ENCODE measurements at places on chromosomes 6 and 20.
A peak's percentile ranks its signal among the peaks of the same experiment; 100 is the strongest.

DNA sequence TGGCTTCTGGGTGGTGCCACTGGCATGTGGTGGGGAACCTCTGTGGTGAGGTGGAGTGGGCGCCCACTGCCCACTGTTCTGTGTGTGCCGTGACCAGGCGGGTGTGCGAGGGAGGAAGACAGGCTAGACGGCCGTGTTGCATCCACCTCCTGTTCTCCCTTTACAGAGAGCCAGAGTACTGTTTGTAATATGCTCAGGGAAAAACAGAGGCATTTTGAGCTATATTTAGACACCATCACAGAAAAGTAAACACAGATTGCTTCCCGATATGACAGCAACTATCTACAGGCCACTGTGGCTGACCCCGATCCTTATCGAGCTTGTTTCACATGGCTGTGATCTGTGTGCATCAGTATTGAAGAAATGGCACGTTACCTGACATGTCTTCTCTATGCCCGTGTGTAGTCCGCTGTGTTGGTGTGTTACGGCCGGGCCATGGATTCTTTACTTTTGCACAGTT is 45.6 kb downstream of the ARID1B start:
- no peak for DNase-seq

GRCh38 chr6:81865712-81866111 is 113.2 kb upstream of the TENT5A start:
- peak; percentile 88 for DNase-seq

DNA sequence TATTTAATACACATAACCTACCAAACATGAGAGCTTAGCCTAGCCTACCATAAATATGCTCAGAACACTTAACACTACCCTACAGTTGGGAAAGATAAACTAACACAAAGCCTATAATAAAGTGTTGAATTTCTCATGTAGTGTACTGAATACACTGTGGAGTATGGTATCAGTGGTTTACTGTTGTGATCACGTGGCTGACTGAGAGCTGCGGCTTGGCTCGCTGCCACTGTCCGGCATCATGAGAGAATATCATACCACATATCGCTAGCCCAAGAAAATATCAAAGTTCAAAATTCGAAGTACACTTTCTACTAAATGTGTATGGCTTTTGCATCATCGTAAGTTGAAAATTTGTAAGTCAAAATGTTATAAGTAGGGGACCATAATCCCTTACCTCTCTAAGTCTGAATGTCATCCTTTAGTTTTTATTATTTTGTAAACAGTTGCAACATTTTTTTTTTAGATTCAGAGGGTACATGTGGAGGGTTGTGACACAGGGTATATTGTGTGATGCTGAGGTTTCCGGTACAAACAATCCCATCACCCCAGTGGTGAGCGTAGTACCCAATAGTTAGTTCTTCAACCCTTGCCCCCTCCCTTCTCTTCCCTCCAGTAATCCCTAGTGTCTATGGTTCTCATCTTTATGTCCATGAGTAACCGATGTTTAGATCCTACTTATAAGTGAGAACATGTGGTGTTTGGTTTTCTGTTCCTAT is 14.6 kb upstream of the TAAR1 start:
- no peak for DNase-seq

DNA sequence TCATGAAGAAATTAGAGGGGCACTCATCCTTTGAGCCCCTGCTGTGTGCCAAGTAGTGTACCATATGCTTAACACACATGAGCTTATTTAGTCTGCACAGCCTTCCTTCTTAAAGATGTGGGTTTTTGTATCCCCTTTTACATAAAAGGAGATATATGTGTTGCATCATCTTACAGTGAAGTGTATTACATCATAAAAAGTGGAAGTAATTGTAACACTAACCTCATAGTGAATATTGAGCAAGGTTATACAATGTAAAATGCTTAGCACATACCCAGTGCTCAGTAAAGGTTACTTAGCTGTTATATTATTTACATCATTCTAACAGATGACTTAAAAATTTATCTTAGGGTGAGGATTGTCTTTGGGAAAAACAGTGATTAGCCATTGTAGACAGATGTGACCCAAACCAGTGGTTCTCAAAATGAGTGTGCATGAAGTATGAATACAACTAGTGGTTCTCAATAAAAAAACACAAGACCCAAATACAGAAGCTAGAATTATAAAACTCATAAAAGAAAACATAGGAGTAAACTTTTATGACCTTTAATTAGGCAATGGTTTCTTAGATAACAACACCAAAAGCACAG is 3.8 kb upstream of the PIGU start:
- no peak for DNase-seq

- DNase-seq = no peak
Observed at GRCh38 chr6:138231381-138231886, 13.1 kb upstream of the PBOV1 start.

DNA sequence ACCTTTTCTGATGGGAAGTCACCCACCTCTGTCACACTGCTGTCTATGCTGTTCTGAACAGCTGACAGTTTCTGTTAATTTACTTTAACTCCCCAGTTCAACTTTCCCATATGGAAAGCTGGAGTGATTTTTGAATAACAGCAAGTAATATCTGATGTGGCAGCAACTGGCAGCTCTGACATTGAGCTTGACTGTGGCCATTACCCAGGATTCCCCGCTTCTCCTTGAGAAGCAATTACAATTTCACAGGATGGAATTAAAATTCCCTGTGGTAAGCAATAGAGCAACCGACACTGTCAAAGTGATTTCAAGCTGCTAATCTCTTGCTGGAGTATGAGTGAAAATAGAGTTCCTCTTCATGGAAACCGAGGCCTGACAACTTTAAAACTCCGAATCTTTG is 348.1 kb upstream of the SOX4 start:
- no peak for DNase-seq

DNA sequence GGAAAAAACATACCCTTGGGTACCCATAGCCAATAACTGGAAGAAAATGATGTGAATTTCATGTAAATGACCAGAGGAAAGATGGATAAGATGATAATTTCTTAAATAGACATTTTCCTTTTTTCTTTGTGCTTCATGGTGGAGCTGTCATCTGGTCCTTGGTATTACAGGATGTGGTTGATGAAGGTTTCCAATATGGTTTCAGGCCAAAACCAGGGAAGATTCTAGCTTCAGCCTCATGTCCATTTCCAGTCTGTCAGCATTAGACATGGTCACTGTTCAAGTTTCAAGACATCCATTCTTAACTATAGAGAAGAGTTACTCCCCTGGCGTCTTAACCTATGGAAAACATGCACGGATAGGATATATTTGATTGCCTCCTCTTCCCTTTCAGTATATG is 63.6 kb downstream of the SSR1 start:
- no peak for DNase-seq

DNA sequence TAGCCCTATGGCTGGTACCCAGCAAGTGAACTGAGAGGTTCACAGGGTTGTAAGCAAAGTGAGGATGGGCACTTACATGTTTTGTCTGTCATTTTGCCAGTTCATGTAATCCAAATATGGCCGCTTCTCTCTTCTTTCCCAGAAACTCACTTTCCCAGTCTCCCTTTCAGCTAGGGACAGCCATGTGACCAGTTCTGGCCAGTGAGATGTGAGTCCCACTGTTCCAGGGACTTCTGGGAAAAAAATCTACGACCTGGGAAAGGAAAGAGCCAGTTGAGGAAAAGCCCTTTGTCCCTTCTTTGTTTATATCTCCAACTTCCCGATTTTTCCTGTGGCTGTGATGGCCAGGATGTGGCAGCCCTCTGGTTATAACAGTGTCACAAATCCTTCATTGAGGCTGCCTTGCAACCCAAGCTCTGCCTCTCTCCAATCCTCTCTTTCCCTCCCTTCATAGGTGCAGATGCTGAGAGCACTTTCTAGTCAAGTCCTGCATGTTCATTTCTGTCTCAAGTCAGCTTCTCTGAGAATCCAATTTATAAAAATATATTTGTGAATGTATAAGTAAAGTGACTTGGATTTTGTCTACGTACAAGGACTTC is 148.6 kb upstream of the ZFP64 start:
- no peak for DNase-seq

DNA sequence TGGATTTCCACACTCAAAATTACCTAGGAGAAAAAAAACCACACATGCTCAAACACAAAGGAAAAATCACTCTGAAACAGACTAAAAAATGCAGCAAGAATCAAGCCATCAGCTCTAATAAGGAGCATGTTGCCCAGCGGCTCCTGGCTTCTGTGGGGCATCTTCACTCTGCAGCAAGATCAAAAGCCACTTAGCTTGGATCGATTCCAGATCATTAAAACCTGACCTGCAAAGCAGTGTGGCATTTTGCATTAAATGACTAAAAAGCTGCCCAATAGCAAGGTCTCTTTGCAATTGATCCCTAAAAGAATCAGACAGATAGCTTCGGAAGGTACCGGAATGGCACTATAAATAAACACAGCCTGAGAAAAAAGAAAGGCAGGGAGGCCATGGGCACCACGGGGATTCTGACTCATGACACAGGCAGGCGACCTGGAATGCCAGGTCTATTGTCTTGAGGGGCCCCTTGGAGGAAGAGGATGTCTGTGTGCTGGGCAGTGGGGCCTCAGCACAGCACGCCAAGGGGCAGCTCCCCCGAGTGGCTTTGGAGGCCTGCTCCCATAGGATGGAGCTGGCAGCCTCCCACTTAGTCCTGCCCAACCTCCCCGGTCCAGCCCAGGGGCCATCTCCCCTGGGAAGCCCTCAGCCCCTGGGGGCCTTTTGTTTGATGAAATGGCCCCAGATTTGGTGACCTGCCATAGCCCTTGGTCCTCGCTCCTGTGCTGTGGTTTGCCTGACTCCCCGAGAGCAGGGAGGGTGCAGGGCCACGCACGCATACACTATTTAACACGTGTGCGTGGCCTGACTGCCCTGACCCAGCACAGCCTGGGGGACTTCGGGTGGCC is 7.6 kb downstream of the LEMD2 start:
- DNase-seq = peak; percentile 77

GRCh38 chr6:75329703-75330102 is 45.1 kb upstream of the TMEM30A start:
- DNase-seq = no peak

GRCh38 chr20:24017458-24017755 is 28.8 kb upstream of the GGTLC1 start:
- DNase-seq = peak; percentile 11

DNA sequence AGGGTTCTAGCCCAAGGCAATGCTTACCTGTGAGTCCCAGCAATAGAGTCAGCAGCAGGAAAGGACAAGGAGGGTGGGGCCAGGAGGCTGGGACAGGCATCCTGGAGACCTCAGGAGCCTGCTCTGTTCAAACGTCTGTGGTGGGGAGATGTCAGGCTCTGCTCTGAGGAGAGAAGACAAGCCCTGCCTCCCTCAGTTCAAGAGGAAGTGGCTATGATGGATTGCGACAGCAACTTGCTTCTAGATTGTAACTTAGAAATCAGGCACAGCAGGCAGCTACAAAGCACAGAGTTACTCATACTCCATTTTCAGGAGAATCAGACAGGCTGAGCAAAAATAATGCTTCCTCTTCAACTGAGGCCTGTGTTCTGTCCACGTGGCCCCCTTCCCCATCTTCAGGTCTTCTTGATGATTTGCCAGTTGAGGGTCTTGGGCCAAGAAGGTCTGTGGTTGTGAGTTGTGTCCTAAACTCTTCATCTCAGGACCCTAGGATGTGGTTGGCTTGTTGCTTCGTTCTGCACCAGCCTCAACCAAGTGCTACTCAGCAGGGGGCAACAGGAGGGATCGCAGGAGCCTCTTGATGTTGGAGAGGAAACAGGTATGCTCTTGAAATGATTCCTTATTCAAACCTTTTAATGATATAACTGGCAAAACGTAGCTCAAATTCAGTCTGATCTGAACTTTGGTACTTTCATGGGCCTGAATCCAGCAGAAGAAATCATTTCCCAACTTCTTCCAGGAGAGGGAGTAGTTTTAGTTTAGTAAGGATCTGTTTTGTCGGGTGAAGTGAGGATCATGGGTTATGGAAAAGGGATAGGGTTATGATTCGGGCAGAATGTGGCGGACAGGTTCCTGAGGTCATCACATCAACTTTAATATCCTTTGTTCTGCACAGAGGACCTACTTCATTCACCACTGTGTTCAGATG is 31.0 kb downstream of the SIRPB1 start:
- DNase-seq = no peak

DNA sequence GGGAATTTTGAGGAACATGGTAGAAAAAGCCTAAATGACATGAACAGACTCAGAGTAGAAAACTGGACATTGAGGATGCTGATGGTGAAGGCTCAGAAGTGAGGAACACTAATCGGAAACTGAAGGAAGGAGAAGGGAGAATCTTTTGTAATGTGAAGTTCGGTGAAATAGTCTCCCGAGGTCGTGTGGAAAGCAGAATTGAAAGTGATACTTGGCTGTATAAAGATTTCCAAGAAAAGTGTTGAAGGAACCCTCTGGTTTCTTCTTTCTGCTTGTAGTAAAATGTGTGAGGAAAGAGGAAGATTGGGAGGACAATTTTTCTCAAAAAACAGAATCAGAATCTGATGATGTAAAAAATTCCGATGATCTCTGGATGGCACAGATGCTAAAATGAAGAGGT is 115.4 kb downstream of the LAMP5 start:
- DNase-seq = no peak

DNA sequence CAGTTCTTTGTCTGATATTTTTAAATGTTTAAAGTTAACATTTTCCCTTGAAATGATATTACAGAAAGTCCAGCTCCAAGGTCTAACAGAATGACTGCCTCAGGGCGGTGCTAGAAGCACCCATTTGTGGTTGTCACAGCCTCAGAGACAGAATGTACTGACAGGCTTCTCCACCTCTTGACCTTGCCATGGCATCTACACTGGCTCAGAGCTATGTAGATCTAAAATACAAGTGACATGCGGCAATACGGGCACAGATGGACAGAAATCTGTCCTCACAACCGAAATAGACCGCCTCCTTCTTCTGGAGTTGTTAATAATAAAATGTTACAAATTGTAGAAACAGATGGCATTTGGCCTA is 167.2 kb upstream of the THEMIS start:
- DNase-seq = no peak

GRCh38 chr20:50593005-50593335 is 82.8 kb downstream of the PTPN1 start:
- no peak for DNase-seq

- DNase-seq = no peak
Observed at GRCh38 chr6:167077241-167077932, 45.5 kb upstream of the CCR6 start.

DNA sequence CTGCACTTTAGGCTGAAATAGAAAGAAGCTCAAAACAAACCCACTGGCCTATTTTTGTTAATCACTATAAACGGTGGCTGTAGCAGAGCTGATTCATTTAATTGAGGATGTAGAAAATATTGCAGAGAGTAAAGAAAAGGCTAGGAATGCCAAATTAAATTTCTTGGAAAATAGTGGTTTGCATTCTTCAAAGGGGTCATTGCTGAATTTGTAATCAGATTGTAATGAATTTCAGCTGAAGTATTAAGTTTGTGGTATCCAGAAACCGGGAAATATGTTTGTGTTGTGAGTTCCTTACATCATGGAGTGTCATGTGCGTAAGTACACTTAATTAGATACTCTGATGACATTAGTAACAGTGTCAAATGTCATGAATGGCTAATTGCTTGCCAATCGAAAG is 203.0 kb downstream of the SAMD5 start:
- DNase-seq = peak; percentile 13
